ENCODE measurements at places on chromosomes 13 and 19.

DNA sequence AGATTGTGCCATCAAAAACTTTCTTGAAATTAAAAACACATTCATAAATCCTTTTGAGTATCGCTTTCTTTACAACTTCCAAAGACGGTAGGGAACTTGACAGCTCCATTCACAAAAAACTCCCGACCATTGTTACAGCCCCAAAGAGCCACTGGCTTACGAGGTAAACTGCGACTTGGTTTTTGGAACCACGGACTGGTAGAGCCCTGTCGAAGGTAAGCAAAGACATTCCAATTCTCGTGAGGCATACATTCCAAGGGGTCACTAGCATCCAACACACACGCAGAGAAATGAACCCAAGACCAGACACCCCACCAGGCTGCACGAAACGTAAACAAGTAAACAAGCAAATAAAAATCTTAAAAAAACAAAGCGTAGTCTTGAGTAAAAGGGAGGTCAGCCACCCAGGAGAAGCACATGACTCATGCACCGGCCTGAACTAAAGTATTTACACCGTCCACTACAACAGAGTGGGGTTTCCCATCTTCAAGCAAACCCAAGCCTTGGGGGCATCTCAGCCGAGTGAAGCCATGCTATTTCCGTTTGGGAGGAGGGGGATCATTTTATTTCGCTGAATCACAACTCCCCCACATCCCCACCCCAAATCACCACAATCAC lies 1.4 kb downstream of the BRD4 start:
- no peak for DNase-seq

DNA sequence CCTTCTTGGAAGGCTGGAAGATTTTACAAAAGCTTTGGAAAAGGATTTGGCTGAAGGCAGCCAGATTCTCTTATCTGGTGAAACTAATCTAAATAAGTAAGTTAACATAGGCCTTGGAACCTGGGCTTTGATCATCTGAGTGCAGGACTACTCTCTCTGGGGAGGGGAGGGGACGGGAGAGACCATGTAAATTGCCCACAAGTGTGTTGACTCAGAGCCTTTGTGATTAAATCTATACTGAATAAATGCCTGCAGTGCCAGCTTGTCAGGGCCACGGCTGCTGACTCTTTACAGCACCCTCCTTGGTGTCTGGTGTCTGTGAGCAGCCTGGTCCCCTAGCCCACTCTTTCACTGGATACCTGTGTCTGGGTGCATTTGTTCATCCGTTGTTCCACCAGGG lies 251.4 kb downstream of the ITGBL1 start:
- DNase-seq = no peak

- DNase-seq = no peak
Measured at GRCh38 chr19:10142701-10143375, 23.1 kb upstream of the EIF3G start.

- DNase-seq = no peak
Measured at GRCh38 chr19:50328224-50328872, 829 bp downstream of the KCNC3 start.
